CD4-positive, alpha-beta memory T cell (primary cell): ENCODE measurements at places on chromosomes 3 and 15. TPM values are rescaled to one million over a fixed set of nuclear protein-coding genes. Genes with fewer than 3 reads are reported as not detected.

FEZF2 gene
- total RNA-seq, result not detected

TFG gene
- total RNA-seq, result 44.9 TPM

NRG4 gene
- total RNA-seq, result not detected

PEAK1 gene
- 10.1 TPM for total RNA-seq

- H3K4me3 ChIP-seq, result no peak overlapping the region
- no peak overlapping the region for H3K27ac ChIP-seq
- H3K4me1 ChIP-seq, result no peaks in the 10 kb centered on the region
- H3K27me3 ChIP-seq, result no peaks in the 10 kb centered on the region
Measured at GRCh38 chr3:34419801-34420200, 621.4 kb downstream of the PDCD6IP start.

GRCh38 chr15:88752951-88753350 is 50.3 kb upstream of the ACAN start:
- no peak for DNase-seq
- no peaks in the 10 kb centered on the region for H3K36me3 ChIP-seq
- no peaks in the 10 kb centered on the region for H3K4me1 ChIP-seq
- H3K27me3 ChIP-seq, result no peaks in the 10 kb centered on the region
- H3K27ac ChIP-seq, result no peak overlapping the region
- H3K4me3 ChIP-seq, result no peak overlapping the region

DNA sequence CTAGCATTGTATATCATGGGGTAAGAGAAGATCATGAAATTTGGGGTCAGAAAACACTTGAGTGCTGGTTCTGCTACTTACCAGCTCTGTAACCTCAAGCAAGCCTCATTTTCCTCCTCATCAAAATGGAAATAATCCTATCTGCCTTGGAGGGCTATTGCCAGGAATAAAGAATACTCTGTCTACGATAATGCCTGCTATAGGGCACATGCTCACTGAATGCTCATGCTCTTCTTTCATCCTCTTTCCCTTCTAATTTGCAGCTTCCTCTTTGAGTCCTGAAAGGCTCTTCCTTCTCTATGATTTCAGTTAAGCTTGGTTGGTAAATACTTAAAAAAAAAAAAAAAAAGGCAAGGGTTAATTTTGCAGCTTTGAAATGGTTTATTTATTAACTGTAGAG is 12.8 kb downstream of the RTP1 start:
- no peak overlapping the region for H3K27ac ChIP-seq
- H3K27me3 ChIP-seq, result no peaks in the 10 kb centered on the region
- no peaks in the 10 kb centered on the region for H3K4me1 ChIP-seq
- H3K36me3 ChIP-seq, result no peaks in the 10 kb centered on the region
- DNase-seq, result no peak

- no peaks in the 10 kb centered on the region for H3K36me3 ChIP-seq
- H3K4me1 ChIP-seq, result peaks cover 44% of the 10 kb centered on the region
- H3K4me3 ChIP-seq, result no peak overlapping the region
- DNase-seq, result peak; percentile 55
- H3K27ac ChIP-seq, result peak overlapping the region; percentile 75
Measured at GRCh38 chr3:196192524-196193051, 18.6 kb downstream of the ZDHHC19 start.

DNA sequence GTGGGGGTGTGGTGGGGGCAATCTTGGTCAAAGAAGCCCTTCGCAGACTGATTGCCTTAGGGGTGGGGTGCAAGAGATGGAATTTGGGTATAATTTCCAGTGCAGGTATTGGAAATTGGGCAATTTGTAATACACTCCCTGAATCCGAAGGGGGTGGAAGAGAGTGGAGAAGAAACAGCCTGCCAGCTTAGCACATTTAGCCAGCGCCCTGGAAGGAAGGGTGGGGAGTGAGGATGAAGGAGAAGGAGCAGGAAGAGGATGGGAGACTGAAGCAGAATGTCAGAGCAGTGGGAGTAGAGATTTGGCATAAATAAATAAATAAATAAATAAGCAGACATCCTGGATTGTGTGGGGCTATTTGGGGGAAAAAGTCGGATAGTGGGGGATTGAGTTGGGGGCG is 1.6 kb downstream of the GAP43 start:
- H3K4me3 ChIP-seq, result no peak overlapping the region
- H3K27ac ChIP-seq, result no peak overlapping the region
- DNase-seq, result no peak
- H3K36me3 ChIP-seq, result no peaks in the 10 kb centered on the region
- peaks cover 7% of the 10 kb centered on the region for H3K27me3 ChIP-seq

DNA sequence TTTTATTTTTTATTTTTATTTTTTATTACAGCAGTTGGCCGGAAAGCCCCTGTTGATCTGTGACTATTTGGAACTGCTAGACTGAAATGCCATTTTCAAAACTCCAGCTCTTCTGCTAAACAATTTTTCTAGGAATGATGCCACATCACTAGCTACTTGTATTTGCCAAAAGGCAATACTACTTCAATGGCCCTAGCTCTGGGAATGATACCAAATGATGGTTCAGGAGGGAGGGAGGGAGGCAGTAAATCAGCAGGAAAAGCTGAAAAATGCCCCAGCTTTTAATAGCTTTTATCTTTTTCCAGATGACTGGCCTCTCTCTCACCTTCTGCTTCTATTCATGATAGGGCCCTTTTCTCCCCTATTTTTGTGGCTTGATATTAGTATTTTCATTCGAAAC is 2.6 kb upstream of the CHL1 start:
- no peak overlapping the region for H3K4me3 ChIP-seq
- H3K27ac ChIP-seq, result no peak overlapping the region
- no peaks in the 10 kb centered on the region for H3K36me3 ChIP-seq
- no peaks in the 10 kb centered on the region for H3K27me3 ChIP-seq
- DNase-seq, result no peak
- H3K4me1 ChIP-seq, result no peaks in the 10 kb centered on the region

GRCh38 chr3:143791386-143791785 is 56.9 kb downstream of the SLC9A9 start:
- H3K4me1 ChIP-seq, result no peaks in the 10 kb centered on the region
- H3K4me3 ChIP-seq, result no peak overlapping the region
- no peak for DNase-seq
- no peaks in the 10 kb centered on the region for H3K27me3 ChIP-seq
- H3K27ac ChIP-seq, result no peak overlapping the region

- H3K4me3 ChIP-seq, result no peak overlapping the region
- no peaks in the 10 kb centered on the region for H3K4me1 ChIP-seq
- DNase-seq, result no peak
- peaks cover 63% of the 10 kb centered on the region for H3K36me3 ChIP-seq
Measured at GRCh38 chr3:12588039-12589009, 31.4 kb downstream of the MKRN2 start.

GRCh38 chr3:13114811-13115575 is 41.8 kb upstream of the IQSEC1 start:
- DNase-seq, result no peak
- peaks cover 11% of the 10 kb centered on the region for H3K4me1 ChIP-seq
- no peaks in the 10 kb centered on the region for H3K36me3 ChIP-seq
- H3K27me3 ChIP-seq, result no peaks in the 10 kb centered on the region

DNA sequence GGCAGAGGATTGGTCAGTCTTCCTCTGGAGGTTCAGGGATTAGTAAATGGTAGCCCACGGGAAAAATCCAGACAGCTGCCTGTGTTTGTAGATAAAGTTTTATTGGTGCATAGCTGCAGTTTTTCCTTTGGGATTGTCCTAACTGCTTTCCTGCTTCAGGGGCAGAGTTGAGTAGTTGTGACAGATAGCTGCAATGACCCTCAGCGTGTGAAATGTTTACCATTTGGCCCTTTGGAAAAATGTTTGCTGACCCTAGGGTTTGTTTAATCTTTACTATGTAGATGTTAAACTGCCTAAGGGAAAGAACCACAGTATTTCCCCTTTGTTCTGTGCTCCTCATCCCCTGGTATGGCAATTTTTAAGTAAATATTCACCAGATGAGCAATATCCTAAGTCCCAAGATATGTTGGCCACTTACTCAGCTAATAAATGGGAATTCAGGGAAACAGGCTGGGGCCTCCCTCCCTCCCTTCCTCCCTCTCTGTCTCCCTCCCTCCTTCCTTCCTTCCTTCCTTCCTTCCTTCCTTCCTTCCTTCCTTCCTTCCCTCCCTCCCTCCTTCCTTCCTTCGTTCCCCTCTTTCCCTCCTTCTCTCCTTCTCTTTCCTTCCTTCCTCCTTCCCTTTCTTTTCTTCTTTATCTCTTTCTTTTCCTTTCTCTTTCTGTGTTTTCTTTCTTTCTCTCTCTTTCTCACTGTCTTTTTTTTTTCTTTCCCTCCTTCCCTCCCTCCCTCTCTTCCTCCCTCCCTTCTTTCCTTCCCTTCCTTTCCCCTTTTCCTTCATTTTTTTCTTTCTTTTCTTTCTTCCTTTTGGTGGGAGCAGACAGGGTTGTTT is 234.6 kb upstream of the BHLHE40 start:
- H3K27ac ChIP-seq, result no peak overlapping the region
- no peak for DNase-seq
- H3K27me3 ChIP-seq, result no peaks in the 10 kb centered on the region

DNA sequence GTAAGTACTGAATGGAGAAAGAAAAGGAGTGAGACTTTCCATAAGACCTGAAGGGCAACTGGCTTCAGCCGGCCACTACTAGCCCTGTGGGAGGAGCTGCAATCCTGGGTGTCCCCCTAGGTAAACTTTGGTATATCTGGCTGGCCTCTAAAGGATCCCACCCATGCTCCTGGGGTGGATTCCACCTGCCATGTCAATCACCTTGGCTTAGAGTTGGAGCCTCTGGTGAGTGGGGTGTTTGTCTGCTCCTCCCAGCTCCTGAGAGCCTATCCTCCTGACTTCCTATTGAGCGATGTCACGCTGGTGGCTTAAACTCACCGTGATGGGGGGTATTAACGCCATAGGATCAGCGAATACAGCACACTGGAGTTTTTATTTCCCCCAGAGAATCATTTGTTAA is 2.6 kb downstream of the SPTBN5 start:
- H3K27me3 ChIP-seq, result no peaks in the 10 kb centered on the region
- H3K4me1 ChIP-seq, result peaks cover 53% of the 10 kb centered on the region
- H3K36me3 ChIP-seq, result no peaks in the 10 kb centered on the region
- H3K4me3 ChIP-seq, result no peak overlapping the region

GRCh38 chr15:72193836-72194396 is 3.7 kb downstream of the GRAMD2A start:
- no peaks in the 10 kb centered on the region for H3K27me3 ChIP-seq
- peaks cover 2% of the 10 kb centered on the region for H3K36me3 ChIP-seq
- no peak overlapping the region for H3K4me3 ChIP-seq
- no peak for DNase-seq
- H3K4me1 ChIP-seq, result peaks cover 4% of the 10 kb centered on the region
- H3K27ac ChIP-seq, result no peak overlapping the region

DNA sequence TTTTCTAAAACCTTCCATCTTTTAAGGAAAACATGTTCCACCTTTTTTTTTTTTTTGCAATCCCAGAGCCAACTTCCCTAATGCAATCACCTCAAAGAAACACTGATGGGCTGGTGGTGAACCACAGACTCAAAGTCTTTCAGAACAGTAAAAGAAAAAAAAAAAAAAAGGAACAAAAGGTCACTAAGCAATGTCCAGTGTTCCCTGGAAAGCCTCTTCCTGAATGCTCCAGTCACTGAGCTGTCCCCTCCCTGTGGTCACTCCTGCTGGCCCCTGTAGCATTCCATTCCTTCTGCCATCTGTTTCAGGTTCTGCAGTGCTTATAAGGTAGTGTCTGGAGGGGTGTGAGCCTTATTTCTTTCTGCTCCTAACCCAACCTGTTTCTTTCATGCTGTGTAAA is 53.3 kb downstream of the AAGAB start:
- H3K4me1 ChIP-seq, result peaks cover 7% of the 10 kb centered on the region
- no peaks in the 10 kb centered on the region for H3K27me3 ChIP-seq
- no peak overlapping the region for H3K27ac ChIP-seq
- no peak overlapping the region for H3K4me3 ChIP-seq

GRCh38 chr3:195105389-195105788 is 165.6 kb downstream of the XXYLT1 start:
- no peaks in the 10 kb centered on the region for H3K36me3 ChIP-seq
- H3K27me3 ChIP-seq, result no peaks in the 10 kb centered on the region
- no peak overlapping the region for H3K27ac ChIP-seq
- no peak for DNase-seq
- peaks cover 8% of the 10 kb centered on the region for H3K4me1 ChIP-seq
- no peak overlapping the region for H3K4me3 ChIP-seq

DNA sequence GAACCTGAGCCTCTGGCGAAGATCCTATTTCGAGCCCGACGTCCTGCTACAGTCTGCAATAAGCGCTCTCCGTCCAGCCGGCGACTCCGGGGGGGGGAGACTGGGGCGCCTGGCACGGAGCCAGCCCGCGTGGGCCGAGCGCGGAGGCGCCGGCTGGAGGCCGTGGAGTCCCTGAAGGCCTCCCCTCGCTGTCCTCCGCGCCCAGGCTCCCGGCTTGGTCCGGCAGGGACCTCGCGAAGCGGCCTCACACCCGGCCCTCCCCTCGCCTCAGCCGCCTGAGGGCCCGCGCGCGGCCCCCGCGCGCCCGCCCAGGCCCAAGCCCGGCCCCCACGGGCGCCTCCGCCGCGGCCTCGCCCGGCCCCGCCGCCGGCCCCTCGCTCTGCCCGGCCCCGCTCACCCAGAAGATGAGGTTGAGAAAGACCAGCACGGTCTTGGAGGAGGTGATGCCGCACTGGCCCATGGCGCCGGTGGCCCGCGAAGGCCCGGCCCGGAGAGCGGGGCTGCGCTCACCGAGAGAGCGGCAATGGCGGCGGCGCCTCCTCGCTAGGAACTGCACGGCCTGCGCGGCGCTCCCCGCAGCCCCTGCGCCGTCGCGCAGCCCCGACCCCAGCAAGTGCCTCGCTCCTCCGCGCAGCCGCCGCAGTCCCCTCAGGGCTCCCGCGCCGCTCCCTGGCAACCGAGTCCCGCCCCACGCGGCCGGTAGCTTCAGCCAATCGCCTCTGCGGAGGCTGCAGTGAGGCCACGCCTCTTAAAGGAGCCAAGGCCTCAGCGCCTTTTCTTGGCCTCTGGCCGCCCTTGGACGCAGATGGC is at the start of gene TSPAN3:
TSPAN3 (minus strand) TSS at position 615 of the 810 bp plus-strand sequence; CDS start at position 460, 155 bp downstream.
- H3K4me1 ChIP-seq, result peaks cover 14% of the 10 kb centered on the region
- no peaks in the 10 kb centered on the region for H3K27me3 ChIP-seq
- peak within 1 kb of the TSS; percentile 40 for H3K27ac ChIP-seq
- peak; percentile 90 for DNase-seq

GRCh38 chr15:35514759-35515158 is 31.2 kb downstream of the DPH6 start:
- H3K36me3 ChIP-seq, result no peaks in the 10 kb centered on the region
- H3K27ac ChIP-seq, result no peak overlapping the region
- DNase-seq, result no peak
- no peaks in the 10 kb centered on the region for H3K4me1 ChIP-seq

DNA sequence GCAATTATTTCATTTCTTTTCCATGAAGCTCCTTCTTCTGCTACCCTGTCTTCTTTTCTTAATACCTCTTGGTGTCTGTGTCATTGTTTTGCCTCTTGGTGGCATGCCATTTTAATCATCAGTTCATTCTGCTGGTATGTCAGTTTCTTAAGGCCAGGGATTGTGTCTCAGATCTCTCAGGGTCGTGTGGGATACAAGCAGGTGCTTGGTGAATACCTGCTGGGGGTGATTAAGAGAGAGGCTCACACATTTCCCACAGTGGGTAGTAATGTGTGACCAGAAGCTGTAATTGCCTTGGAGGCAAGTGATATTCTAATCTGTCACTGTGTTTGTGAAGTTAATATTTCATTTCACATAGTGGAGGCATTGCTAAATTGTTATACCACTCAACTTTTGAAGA is 361.4 kb upstream of the TRIM42 start:
- H3K36me3 ChIP-seq, result no peaks in the 10 kb centered on the region
- H3K27ac ChIP-seq, result no peak overlapping the region
- H3K4me1 ChIP-seq, result no peaks in the 10 kb centered on the region
- no peak for DNase-seq
- H3K27me3 ChIP-seq, result no peaks in the 10 kb centered on the region

- peaks cover 8% of the 10 kb centered on the region for H3K27me3 ChIP-seq
- H3K4me3 ChIP-seq, result no peak overlapping the region
- no peak overlapping the region for H3K27ac ChIP-seq
- DNase-seq, result no peak
- no peaks in the 10 kb centered on the region for H3K4me1 ChIP-seq
Measured at GRCh38 chr3:128499724-128500275, 6.8 kb upstream of the GATA2 start.
